ENCODE measurements at places on chromosomes 2 and 18.

- DNase-seq = no peak
These were observed 296.2 kb upstream of the ZC3H15 start for GRCh38 chr2:186189816-186190215.

GRCh38 chr18:79542876-79543750, 136.5 kb upstream of the CTDP1 start:
- no peak for DNase-seq

DNA sequence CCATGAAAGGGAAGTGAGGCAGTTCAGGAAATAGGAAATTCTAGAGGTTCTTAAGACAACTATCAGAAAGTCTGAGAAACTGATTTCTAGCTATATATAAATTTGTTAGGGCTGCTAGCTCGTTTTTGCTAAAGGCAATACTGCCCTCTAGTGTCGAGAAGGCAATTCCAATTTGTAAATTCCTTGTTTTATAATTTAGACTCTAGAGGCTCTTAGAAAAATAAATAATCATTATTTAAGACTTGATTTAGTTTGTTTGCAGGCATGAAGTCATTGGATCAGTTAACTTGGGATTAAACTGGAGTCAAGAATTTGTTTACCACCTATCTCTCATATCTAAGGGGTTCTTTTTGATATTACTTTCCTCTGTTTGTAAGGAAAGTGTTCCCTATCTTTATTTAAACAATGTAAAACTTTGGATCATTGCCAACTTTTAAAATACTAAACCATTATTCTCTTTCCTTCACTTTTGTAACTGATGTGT, 66.2 kb downstream of the ACVR2A start:
- peak; percentile 69 for DNase-seq

DNA sequence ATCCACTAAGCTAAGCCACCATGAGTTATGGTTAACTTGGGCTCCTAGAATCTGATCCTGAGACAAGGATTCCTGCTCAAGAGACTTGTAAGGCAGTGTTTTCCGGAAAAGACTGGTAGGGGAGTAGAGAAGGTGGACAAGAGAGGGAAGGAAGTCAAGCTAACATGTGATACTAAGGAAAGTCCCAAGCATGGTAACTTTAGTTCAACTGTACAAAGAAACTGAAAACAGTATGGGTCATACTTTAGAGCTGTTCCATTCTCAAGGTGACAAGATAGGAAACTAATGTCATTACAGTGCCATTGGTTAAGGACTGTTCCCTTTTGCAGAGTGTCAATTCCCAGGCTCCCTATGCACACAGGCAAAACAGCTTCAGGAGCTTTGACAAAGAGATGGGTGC, 5.8 kb downstream of the MYO5B start:
- DNase-seq = no peak

GRCh38 chr2:150165988-150166312, 321.5 kb downstream of the RND3 start:
- no peak for DNase-seq

DNA sequence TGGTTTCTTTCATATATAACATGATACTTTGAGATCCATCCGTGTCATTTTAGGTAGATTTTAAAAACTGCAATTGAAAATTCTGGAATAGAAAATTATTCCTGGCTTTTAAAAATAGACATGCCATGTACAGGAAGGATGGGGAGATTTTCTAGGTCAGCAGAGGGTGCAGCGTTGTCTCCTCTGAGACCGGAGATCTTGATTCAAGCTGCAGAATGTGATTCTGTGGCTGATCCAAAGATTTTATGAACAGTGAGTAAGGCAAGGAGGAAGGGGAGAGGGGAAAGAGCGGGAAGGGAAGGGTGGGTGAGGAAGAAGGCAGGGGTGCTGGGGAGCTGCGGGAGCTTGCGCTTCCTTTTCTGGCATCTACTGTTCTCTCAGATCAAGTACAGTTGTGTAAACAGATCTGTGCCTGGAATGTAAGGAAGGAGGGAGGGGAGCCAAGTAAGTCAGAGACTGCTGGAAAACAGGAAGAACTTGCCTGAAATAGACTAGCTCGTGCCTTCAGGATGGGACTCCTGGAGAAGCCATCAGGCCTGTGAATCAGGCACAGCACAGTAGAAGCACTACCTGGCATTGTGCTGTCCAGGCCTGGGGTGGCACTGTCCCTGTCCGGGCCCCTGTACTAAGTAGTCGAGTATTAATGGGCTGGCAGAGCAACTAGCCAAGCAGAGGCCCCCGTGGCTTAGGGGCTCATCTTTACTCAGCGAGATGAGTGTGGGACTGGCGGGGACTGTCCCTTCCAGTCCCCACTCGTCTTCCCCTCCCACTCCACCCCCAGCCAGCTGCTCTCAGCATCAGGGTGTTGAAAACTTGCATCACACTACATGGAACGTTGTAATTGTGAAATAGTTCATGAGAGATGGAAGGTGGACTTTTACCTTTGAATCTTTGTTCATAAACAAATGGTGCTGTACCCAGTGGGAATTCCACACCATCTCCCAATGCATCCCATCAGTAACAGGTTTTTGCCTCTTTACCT, 163.5 kb downstream of the UXS1 start:
- DNase-seq = no peak

GRCh38 chr2:102637358-102637757, 18.0 kb downstream of the SLC9A2 start:
- no peak for DNase-seq

DNA sequence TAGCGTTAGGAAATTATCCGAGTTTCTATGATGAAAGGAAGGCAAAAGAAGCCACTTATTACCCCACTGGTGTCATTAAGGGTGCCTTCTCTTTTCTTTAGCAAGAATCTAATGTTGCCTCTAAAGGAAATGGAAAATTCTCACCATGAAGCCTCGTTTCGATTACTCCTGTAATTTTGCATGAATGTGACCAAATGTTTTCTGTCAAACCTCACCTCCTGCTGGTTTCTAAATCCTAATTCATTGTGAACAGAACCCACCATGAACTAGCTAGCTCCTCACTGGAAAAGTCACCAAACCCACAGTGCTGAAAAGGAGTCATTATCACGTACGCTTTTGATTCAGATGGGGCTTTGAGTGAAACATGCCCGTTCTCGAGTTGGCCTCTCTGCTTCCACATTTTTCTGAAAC, 119.9 kb downstream of the COPS8 start:
- DNase-seq = no peak

GRCh38 chr2:32958821-32959220, 12.1 kb downstream of the LTBP1 start:
- no peak for DNase-seq

DNA sequence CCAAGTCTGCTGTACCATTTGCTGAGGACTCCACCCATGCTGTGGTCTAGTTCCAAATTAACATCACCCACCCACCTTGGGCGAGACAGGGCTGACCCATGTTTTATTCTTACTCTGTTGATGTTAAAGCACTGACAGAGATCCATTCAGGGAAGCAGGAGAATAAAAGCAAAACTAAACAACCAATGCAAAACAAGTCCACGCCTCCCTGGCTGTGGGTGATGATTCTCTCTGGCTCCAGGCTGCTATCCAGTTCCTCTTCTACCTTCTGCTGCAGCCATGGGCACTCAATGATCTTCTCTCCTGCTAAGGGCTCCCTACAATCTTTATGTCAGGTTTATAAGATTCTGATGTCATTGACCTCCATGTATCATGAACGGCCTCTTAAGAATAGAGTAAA, 786.6 kb upstream of the ID2 start:
- DNase-seq = no peak

DNA sequence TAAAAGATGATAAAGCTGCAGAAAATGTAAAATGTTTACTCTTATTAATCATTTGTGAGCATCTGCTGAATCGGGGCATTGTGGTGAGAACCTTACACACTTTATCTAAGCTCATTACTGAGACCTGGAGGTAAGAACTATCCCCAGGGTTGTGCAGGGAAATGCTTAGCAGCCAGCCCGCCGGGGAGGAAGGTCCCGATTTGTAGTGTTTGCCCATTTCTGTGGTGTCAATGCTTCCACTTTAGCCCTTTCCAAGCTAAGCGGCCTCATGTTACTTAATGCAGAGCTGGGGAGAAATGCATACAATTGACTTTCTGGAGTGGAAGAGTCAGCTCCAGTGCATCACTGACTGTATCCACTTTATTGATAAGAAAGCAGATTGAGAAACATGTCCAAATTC, 20.8 kb upstream of the KCNK3 start:
- no peak for DNase-seq

DNA sequence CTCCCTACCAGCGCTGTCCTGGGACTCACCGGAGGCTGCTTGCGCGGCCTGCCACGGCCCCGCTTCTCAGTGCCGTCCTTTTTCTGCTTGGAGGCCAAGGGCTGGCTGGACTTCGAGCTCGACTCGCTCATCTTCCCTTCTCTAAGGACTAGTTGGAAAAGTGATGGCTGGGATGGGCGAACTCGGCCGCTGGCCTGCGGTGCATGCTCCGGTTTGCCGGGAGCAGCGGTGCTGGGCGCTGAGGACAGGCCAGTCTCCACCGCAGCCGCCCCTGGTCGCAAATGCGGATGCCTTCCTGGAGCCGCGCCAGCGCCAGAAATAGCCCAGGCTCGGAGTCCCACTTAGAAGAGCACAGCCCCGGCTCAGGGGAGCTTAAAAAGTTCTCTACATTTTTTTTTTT, 3.1 kb downstream of the C2orf81 start:
- no peak for DNase-seq

DNA sequence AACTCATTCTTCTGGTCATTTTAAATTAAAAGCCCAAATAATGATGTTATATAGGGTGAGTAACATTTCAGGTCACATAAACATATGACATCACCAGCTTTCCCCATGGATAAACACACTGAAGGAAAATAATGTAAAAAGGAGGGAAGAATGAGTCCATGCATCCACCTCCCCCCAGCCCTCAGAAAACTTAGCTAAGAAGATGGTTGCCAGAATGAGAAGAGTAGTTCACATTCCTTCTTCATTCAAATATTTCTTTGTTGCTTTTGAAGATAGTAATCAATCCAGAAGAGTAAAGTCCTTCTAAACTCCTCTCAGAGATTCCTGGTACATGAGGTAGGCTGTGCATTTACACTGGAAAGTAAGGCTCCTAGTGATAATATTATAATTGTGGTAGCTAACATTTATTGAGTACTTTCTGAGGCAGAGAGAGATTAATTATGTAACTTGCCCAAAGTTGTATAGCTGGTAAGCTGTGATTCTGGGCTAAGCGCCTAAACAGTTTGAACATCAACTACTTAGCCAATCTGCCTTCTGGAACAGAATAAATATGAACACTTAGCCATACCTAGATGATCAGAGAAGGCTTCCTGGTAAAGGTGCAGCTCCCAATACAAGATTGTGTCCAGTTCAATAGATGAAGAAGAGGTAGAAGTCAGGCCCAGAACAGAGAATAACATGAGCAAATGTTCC, 256.7 kb upstream of the FN1 start:
- DNase-seq = no peak

DNA sequence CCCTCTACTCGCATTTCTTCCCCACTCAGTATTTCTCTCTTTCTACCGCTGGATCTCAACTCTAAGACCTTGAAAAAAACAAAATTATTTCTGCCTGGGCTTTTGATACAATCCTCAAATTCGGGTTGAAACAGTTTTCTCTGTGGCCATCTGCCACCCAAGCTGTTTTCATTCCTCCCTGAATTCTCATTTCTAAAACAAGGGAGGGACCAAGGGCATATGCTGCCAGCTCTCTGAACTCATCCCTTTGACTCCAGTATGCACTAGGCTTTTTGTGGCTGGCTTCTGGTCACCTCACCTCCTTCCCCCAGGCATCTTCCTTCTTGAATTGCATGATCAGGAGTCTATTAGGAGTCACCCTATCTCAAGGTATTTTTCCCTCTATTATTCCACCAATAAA, 49.5 kb downstream of the CCDC148 start:
- DNase-seq = no peak

DNA sequence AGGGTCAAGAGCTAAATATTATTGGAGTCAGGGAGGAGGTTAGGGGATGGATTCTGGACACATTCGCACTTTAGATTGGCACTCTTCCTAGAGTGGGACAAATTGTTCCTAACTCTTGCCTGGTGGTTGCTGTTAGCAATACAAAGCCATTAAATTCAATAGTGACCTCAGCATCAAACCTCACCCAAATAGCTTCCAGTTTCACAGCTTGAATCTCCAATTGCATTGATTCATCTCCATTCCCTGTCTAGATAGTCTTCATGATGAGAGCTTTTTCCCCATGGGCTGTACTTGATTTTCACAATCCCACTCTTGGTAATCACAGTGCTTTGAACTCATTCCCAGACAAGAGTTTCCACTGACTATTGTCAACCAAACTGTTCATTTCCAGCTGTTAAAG, 585.9 kb upstream of the SYT4 start:
- no peak for DNase-seq

- peak; percentile 70 for DNase-seq
These were observed 147.8 kb upstream of the ERBB4 start for GRCh38 chr2:212686285-212686895.

DNA sequence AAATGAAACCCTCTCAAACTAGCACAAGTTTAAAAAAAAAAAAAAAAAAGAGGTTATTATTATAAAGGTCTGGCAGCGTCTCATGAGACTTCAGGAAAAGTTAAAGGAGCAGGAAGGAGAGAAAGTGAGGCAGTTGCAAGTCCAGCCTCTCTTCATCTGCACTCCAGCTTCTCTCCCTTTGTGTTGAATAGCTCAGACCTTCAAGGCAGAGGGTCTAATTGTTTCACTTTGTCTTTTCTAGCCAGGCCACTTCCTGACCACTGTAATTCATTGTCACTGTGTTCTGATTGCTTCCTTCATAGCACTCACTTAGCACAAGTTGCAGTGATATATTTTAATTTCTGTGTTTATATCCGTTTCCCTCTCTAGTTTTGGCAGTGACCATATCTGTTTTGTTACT, 99.9 kb downstream of the SPATS2L start:
- DNase-seq = no peak

DNA sequence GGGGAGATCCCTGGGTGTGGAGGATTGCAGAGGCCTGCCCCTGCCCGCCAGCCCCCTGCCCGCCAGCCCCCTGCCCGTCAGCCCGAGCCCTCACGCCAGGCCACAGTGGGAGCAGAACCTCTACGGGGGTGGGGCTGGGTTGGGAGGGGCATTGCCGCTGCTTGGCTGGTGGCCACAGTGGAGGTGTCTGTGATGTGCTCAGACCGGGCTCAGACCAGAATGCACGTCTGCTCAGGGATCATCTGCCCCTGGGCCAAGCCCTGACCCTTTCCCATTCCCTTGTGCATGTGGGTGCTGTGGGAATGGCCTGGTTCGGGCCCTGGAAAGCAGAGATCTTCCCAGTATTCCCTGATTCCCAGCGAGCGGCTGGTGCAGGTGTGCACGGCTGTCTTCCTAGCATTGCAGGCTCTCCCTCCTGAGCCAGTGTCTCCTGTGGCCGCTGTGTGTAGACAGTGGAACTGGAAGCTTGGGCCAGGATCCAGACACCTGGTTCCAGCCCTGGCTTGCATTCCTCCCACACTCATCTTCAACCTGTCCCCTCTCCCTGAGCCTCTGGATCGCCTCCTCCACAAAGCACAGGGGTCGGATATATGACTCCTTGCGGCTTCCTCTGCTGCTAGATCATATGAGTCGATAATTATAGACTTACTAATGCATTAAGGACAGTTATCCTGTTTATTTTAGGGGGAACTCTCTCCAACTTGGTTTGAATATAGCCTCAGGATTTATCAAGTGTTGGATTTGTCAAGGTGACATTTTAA, 161.6 kb downstream of the LDLRAD4 start:
- DNase-seq = no peak
